ENCODE measurements at places on chromosomes 2 and 18.

- peak; percentile 14 for DNase-seq
Observed at GRCh38 chr2:9738535-9739496, 104.5 kb upstream of the TAF1B start.

- no peak for DNase-seq
Observed at GRCh38 chr2:120984046-120984445, 248.4 kb downstream of the GLI2 start.

- DNase-seq: no peak
Observed at GRCh38 chr2:101270700-101271259, 18.1 kb downstream of the CNOT11 start.

DNA sequence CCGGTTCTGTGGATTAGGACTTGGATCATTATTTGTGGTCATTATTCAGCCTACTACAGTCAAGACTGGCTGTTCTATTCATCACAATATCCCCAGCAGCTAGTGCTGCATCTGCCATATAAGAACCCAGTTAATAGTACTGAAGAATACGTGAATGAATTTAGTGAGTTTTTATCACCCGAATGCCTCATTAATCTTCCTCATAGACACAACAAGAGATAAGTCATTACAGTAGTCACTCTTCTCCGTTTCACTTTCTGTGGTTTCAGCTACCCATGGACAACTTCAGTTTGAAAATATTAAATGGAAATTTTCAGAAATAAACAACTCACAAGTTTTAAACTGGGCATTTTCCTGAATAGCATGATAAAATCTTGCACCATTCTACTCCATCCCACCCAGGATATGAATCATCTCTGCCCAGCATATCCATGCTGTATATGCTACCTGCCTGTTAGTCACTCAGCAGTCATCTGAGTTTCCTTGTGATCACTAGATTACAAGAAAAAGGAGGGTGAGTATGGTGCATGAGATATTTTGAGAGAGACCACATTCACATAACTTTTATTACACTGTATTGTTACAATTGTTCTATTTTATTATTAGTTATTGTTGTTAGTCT, 363.7 kb upstream of the CHAC2 start:
- no peak for DNase-seq

- no peak for DNase-seq
Observed at GRCh38 chr2:107062599-107063220, 176.7 kb upstream of the ST6GAL2 start.

- DNase-seq: no peak
Observed at GRCh38 chr18:54060343-54061005, 164.0 kb downstream of the MBD2 start.

DNA sequence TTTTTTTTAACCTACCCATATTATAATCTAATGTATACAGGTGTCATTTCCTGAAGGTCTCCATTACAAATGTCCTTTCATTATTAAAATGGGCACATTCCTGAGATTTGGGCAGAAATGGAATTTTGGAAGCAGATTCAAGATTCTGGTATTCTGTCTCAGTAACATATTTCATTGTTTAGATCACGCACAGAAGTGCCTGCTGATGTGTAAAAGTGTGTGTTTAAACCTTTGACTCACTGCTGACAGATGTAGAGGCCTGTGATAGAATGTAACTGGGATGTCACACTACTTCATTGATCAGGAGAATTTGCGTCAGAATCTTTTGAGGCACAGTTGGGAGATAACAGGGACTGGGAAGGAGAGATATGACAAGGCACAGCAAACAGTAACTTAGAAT, 276.8 kb upstream of the EPAS1 start:
- DNase-seq: no peak

DNA sequence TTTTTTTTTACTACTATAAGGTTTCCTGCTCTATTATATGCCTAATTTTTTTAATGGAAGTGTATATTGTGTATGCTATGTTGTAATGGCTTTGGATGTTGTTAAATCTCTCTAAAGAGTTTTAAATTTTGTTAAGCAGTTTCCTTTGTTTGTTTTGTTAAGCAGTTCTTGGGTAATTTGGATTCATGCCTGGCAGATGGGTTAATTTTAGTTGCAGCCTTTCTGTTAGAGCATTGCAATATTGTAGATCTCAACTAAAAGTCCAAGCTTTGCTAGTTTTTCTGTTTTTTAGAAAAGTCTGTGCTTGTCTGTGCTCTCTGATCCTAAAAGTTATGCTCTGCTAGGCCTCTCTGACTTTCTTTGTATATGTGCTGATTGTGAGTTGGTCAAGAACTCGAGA, 1229.0 kb upstream of the NRXN1 start:
- no peak for DNase-seq

DNA sequence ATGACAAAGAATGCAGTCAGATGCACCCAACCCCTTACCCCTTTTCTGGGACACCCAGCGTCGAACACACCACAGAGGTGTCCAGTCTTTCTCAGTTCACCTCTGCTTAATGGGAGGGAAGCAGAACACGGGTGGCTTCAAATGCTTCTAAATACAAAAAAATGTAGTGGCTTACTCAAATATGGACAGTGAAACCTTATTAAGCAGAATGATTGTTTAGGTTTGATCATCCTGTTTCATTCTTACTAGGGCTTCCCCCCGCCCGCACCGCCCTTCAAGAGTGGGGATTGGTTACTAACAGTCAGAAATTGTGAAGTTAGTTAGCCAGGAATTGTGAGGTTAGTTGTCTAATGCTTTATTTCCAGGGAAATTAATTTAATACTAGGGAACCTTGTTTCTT, 21.6 kb downstream of the ATG16L1 start:
- DNase-seq: no peak

GRCh38 chr18:67463829-67464228, 52.7 kb downstream of the DSEL start:
- DNase-seq: no peak

DNA sequence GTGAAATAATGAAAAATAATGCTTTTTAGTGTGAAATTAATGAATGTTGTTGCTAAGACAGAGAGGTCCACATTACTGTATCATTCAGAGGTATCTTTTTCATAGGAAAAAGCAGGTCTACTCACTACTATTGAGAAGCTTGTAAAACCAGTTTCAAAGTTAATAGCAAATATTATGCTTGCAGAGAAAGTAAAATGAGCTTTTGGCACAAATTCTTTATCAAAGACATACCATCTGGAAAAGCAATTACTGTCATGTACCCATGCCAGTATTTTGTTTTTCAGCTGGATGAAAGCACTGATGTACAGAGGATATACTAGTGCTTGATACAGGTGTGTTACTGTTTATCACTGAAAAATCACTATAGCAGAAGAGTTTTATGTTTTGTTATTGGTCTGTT, 77.5 kb downstream of the NCOA1 start:
- DNase-seq: no peak

GRCh38 chr2:241268716-241269445, 46.6 kb downstream of the HDLBP start:
- DNase-seq: no peak

- DNase-seq: no peak
Observed at GRCh38 chr18:51588616-51589015, 391.1 kb upstream of the MEX3C start.

DNA sequence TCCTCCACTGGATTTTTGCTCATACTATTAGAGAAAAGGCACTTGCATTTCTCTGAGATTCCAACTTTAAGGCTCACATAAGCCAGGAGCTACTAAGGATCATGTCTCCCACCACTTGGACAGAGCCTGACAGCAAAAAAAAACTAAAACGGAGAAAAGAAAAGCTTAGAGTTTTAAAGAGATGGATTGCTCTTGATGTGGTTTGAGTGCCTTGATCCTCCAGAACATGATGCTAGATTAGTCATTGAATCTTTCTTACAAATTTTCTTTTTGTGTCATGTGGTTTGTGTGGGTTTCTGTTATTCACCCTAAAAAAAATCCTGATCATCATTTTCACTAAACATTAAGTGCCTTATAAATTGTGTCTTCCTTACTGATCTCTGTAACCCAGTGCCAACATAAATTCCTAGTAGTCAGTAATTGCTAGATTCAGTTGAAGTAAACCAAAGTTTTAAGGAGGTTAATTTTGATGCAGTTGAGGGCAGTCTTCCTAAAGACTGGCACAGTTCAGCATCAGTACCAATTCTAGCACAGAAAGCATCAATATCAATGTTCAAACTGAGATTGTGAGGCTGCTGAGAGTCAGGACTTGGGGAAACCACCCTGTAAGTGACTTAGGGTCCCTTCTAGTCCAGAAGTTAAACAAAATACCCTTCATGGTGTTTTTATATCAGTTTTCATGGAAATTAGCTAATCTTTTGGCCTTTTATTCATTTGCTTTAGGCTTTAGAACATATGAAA, 206.3 kb downstream of the RAD51AP2 start:
- DNase-seq: no peak

GRCh38 chr18:55307505-55307904, 280.5 kb downstream of the TCF4 start:
- no peak for DNase-seq

DNA sequence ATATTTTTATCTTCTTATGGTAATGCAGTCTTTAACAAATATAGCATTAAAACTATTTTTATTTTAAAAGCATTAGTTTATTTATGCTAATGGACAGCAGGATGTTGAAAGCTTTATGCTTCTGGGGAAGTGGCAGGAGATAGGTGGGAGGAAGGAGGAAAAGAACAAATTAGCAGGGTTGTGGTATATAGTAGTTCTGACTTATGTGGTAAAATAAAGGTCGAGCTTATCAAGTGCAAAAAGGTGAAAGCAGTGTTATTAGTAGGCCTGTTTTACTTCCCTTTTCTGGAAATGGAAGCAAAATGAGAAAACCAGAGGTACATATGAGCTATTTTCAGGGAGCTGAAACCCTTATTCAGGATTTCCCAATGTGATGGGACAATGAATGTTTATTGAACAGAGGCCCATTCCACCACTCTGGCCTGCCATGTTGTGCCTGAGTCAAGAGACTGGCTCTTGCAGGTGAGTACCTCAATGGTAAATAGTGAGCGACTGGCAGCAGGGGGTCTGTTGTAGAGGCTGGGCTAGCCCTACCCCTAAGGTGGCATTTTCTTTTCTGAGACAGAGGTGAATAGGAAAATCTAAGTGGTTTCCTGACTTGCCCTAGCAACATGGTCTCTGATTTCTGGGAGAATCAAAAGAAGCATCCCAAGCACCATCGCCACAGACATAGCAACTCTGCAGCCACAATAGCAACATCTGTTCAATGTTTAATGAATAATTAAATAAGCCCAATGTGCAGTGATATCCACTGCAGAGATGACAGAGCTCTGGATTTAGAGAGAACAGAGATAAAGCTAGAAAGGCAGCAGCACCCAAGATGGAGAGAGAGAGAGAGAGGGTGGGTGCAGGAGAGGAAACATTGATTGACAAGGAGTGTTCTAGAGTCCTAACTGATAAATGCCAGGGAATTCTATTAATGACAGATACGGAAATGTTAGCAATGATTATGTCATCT, 119.7 kb downstream of the UPP2 start:
- no peak for DNase-seq

DNA sequence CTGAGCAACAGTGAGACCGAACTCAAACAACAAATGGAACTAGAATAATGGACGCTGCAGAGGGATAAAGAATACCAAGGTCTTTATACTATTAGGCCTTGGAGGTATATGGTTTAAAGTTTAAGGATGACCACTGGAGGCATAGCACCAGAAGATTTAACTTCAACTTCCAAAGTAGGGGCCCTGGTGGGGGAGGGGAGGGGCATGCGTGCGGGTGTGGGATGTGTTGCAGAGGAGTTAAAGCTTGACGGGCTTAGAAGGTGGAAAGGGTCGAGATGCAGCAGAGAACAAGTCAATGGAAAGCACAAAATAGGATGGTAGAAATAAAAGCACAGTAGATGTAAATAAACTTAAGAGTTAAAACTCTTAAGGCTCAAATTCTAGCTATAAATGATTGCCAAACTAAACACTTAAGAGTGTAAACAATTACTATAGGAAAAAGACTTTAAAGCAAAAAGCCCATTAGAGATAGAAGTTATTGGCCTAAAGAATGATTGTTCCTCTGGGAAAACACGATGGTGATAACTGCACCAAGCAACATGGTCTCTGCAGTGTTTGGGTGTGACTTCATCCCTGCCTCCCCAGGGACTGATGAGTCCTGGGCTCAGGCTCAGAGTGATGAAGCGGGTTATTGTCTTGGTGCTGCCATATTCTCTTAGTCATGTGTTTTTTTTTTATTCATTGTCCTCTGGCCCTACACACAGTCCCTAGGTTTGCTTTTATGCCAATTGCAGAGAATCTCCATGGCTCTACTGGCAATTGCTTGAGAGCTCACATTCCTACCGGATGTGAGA, 13.0 kb downstream of the RRM2 start:
- DNase-seq: no peak

DNA sequence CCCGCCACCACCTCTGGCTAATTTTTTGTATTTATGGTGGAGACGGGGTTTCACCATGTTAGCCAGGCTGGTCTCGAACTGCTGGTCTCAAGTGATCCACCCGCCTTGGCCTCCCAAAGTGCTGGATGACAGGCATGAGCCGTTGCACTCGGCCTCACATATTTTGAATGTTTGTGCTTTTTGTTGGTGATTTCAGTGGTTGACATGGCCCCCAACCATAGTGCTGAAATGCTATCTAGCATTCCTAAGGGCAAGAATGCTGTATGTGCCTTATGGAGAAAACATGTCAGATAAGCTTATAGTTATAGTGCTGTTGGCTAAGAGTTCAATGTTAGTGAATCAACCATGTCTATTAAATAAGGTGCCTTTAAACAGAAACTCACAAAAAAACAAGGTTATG, 8.9 kb downstream of the ZAP70 start:
- DNase-seq: no peak

GRCh38 chr2:152037743-152038435, 61.0 kb downstream of the CACNB4 start:
- DNase-seq: no peak

GRCh38 chr2:74763962-74764428, 69.9 kb upstream of the HK2 start:
- no peak for DNase-seq

DNA sequence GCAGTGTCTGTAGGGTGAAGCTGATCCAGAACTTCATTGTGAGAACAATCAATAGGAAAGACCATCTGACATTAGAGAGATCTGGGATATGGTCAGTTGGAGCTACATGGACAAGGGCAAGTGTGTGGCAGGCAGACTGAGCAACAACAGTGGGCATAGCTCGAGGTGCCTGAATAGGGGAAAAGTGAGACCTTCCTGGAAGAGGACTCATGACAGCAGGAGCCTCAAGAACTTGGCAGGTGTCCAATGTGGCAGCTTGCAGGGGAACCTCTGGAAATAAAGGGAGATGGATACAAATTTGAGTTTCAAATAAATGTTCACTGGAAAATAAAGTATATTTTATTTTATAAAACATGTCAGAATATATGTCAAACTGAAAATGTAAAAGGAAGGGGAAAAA, 117.9 kb downstream of the TANC1 start:
- no peak for DNase-seq

- no peak for DNase-seq
Observed at GRCh38 chr2:88452980-88453582, 588 bp upstream of the FOXI3 start.

- no peak for DNase-seq
Observed at GRCh38 chr18:54607213-54608027, 16.4 kb downstream of the DYNAP start.

- no peak for DNase-seq
Observed at GRCh38 chr2:145744541-145745386, 1224.8 kb upstream of the ZEB2 start.
